NCI-H774 (cell line): ENCODE measurements at places on chromosomes 1 and 21.

DNA sequence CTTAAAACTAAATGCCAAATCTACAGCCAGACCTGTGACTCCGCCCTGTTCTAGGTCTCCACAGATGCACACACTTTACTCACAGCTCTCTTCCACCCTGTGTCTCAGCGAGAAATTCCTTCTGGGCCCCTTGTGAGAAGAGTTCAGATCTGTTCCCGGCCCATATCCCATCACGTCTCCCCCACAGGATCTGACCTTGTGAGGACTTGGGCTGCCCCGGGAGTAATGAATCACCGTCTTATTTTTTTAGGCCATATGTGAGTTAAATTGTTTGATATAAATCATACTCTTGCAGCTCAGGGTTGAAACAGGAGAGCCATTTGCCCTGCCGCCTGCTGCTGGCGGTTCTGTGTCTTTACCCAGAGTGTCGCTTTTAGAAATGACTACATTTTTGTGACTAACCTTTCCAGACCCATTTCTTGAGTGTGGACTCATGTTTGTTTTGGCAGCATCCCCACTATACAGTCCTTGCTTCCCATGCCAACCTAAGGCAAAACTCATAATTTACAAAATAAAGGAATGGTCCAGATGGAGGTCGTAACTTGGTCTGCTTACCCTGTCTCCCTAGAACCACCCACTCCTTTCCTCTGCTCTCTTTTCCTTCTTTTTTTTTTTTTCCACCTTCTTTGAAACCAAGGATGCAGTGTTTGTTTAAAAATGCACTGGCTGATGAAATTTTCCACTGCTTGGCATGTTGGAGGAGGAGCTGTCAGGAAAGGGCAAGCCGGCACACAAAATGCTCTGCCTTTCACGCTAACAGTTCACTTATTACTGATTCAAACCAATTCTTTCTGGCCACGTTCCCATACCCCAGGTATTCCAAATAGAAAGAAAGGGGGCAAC is 98.0 kb upstream of the C1orf105 start:
- DNase-seq, result no peak

- DNase-seq, result no peak
Measured at GRCh38 chr1:17523321-17524041, 16.0 kb upstream of the ARHGEF10L start.

DNA sequence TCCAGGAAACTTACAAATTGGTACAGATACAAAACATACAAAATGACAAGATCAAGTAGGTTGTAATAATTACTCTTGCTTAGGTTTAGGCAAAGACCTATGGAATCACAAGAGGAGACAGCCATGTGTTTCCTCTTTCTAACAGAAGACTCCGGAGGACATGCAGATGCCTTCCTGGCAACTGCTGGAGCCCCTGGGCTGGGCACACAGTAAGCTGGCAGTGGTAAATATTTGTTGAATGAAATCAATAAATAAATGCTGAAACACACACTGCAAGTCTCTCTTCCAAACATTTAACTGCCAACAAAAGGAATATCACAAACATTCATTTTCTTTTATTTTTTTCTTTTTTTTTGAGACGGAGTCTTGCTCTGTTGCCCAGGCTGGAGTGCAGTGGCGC is 149.4 kb downstream of the SLC45A1 start:
- no peak for DNase-seq

DNA sequence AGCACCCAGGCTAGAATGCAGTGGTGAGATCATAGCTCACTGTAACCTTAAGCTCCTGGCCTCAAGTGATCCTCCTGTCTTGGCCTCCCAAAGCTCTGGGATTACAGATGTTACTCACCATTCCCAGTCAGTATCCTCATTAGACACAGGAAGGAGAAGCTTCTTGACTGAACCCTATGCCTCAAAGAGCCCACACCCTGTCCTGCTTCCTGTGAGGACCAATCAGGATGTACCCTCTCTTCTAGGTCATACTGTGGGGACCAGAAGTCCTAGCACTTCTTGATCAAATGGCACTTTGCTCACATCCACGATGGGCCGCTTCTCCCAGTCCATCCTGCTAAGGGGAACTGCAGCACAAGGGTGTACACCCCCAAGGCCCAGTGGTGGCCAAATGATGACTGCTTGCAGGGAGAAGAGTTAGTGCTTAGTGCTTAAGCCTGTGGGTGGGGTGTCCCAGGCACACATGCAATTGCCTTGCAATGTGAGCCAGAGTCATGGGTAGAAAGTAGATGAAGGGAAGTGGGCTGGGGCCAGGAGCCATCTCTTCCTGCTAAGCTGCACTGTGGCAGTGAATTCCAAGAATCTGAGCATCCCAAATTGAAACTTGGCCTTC is 9.8 kb downstream of the CD34 start:
- DNase-seq, result no peak

DNA sequence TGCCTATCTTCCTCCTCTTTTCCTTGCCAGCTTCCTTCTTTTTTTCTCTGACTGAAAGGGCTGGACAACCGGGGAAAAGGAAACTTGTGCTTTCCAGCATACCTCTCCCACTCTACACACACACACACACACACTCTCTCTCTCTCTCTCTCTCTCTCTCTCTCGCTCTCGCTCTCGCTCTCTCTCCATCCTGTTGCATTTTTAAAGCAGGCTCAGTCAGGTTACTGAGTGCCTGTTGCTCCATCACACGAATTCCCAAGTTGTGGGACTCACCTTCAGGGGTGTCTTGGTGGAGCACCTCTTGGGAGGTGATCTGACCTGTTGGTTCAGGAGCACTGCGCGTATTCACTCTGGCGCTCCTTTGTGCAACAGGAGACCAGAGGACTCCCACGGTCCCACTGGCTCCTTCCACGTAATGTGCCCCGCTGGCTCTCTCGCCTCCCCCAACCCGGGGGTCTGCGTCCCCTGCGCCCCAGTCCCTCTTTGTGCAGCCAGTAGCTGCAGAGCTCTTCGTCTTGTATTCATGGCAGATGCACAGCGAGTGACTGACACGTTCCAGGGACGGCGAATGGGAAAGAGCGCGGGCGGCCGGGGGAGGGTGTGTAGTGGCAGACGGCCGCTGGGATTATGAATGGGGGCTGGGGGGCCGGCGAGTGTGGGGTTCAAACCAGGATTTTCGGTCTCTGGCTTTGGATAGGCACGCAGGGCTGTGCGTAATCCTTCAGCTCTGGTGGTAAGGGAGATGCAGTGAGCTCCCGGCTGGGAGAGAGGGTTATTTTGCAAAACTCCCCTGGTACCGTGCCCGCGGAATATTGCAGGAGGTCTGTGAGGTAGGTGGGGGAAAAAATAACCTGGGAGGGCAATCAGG is 660 bp upstream of the PDE4B start:
- peak; percentile 36 for DNase-seq

DNA sequence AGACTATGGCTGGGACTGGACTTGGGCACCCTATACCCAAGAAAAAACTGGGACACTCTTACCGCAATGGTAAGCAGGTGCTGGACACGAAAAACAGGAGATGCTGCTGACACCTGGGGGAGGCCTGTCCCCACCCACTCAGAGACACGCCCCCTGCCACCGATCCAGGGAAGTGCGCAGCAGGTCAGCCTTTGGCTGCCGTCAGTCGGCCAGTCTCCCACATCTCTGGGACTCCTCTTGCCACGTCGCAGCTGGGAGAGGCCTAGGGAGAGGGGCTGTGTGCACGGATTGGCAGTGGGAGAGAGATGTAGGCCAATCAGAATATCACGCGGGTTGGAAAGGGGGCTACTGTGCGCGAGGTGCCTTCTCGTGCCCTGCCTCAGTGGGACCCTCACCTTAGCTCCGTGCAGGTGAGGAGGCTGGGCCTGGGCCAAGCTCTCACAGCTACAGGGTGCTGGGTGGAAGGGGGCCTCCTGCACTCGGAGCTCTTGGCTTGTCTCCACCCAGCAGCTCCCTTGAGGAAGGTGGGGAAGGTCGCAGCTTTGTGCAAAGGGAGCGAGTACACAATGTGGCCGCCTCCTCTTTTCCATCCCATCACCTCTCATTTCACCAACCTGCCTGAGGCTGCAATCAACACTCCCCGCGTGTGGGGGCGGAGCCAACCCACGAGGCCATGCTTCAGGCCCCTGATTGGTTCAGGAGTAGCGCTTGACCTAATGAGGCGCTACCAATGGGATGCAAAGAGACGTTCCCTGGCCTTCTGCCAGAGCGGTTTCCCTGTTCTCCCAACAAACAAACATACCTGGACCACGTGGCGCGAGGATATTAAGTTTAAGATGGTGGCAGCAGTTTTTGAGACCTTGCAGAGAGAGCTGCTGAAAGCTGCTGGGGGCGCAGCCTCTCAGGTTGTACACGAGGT is 25.7 kb upstream of the LDLRAP1 start:
- no peak for DNase-seq

GRCh38 chr1:113012149-113012548 is 56.2 kb upstream of the SLC16A1 start:
- no peak for DNase-seq

GRCh38 chr1:99727575-99728185 is 38.8 kb downstream of the FRRS1 start:
- no peak for DNase-seq

DNA sequence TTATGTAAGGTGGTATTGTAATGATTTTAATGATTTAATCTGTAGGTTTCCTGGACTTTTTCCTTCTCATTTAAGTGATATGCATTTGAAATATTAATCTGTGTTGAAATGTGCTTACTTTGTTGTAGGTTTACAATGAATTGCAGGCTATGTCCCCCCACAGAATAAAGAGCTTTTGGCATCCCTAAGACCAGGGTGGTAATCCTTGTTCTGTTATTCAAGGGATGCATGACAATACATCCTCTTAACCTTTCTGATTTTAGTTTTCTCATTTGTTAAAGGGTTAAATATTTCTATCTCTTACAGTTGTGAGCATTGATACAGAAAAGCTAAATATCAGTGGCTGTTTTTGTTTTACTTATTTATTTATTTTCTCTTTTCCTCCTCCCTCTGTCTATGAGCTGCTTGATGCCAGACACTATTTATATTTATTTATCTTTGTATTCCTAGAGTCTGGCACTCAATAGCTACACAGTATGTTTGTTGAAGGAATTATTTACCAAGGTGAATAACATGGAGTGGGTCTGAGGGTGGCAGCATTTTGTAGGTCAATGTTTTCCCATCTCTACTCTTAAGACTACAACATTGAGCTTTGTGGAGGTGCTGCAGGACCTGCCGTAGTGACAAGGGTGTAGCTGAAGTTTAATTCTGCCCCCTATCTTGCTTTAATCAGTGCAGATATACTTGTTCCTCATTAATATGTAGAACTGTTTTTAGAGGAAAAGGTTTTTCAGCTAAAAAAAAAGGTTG is 19.9 kb upstream of the ADGRL2 start:
- DNase-seq, result no peak

DNA sequence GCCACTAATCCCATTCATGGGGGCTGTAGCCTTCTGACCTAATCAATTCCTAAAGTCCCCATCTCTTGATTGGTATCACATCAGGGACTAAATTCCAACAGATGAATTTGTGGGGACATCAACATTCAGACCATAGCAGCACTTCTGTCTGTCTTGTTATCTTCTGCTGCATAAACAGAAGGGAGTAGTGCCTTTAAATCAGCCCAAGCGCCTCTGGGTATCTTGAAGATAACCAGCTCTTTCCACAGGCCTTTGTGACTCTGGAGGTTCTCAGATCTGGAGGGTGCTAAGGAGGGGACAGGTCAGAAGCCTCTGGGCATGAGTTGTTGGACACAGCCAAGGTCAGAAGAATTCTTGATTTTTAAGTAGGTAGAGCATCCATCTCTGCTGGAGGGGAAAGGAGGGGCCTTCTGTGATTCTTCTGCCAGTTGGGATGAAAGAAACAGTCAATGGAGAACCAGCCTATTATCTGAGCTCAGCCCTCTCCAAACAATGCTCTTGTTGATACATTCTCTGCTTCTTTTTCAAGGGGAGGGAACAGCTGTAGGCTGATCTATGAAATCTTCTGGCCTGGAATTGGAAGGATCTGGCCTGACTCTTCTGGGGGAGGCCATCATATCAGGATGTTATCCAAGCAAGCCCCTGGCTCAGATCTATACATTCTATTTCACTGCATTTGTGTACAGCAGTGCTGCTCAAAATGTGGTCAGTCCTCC is 31.3 kb upstream of the LRIG2 start:
- no peak for DNase-seq

GRCh38 chr1:179166663-179167417 is 62.6 kb downstream of the ABL2 start:
- no peak for DNase-seq

DNA sequence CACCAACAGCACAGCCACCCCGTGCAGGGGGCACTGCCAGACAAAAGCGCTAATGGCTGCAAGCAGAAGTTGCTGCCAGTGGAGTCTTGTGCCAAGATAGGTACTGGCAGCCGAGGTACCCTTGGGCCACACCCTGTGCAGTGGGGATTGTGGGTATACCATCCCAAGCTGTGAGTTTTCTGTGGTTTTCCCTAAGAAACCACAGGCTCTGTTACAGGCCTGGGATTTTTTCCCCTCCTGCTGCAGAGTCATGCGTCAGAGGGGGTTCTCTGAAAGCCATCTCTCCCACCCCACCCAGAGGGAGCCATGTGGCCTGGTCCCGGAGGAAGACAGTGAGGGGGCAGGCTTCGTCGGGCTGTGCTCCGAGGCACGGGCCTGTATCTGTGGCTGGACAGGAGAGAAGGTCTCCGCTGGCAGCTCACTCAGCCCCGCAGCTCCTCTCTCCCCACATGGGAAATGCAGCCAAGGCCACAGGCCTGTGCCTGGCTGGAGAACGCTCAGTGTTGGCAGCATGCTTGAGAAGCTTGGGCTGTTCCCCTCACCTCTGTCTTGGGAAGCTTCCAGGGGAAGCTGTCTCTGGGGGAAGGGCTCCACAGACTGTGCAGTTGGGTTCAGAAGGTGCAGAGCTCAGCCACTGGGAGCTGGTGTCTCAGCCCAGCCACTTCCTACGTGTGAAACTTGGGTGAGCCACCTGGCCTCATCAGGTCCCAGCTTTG is 42.5 kb downstream of the NEK2 start:
- no peak for DNase-seq

DNA sequence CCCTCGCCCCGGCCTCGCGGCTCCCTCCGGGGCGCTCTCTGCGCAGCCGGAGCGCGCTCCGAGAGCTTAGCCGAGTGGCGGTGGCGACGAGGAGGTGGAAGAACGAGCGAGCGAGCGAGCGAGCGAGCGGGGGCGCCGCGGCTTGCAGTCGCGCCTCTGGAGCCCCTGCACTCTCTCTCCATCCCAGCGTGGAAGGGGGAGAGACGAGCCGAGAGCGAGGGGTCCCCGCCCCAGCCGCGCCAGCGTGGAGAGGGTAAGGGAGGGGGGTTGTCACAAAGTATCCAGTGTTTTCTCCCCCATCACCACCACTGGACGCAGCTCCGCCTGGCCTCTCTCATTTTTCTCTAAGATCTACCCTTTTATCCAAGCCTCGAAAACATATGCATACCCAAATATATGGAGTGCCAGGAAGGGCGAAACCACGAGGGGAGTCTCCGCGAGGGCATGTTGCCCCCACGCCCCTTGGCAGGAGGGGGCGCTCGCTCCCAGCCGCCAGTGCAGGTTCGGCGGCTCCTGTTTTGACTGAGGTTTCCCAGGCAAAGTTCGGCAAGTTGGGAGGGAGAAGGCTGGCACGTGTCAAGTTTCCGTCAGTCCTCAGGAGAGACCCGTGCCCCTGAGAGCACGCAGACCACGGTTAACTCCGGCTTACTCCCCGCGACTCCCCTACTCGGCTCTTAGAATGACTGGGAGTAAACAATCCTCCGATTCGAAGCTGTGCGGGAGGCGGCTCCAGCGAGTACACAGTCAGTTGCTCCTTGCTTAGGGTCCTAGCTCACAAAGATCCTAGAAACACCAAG is 569 bp upstream of the DAB1 start:
- no peak for DNase-seq
